Stimulated activated CD4-positive, alpha-beta T cell treated with anti-CD3 and anti-CD28 coated beads, Interleukin-4, amount 100 ng/mL, for 4 hours (primary cell): ENCODE measurements at places on chromosomes 4 and X.

DNA sequence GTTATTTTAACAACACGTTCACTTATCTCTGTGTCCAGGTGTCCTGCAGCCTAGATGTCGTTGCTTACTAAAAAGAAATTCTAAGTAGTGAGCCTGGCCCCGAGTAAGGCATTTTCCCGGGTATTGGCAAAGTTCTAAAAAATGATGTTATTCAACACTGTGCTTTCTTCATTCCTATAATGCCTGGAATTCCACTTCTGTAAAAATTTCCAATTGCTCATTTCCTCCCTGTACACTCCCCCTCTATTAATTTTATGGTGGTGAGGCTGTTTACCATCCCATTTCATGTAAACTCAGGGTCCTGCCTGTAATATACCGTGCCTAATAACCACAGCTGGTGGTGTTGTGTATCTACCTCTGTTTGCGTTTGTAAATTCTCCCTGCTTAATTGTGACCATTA, 14.2 kb downstream of the BST1 start:
- DNase-seq = no peak

GRCh38 chr4:25424539-25425228, 47.6 kb downstream of the ANAPC4 start:
- DNase-seq = no peak

GRCh38 chrX:135328421-135329005, 19.2 kb downstream of the ETDC start:
- no peak for DNase-seq

- DNase-seq = no peak
Observed at GRCh38 chrX:120823556-120823955, 52.1 kb downstream of the CT47B1 start.

DNA sequence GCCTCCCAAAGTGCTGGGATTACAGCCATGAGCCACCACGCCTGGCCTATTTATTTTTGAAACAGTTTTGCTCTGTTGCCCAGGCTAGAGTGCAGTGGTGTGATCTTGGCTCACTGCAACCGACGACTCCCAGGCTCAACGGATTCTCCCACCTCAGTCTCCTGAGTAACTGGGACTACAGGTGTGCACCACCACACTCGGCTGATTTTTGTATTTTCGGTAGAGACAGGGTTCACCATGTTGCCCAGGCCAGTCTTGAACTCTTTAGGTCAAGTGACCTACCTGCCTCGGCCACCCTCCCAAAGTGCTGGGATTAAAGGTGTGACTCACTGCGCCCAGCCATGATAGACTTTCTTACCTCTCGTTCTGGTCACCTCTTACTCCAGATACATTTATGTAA, 124.0 kb downstream of the UBE2K start:
- no peak for DNase-seq
